ENCODE measurements at places on chromosomes 7 and 10. TPM values are rescaled to one million over a fixed set of nuclear protein-coding genes. Genes with fewer than 3 reads are reported as not detected.

- DNase-seq, result peak; percentile 36
Observed at GRCh38 chr7:71145906-71146901, 14.3 kb downstream of the GALNT17 start.

- peak; percentile 55 for DNase-seq
Observed at GRCh38 chr7:37728747-37729146, 45.2 kb downstream of the GPR141 start.

TMEM270 gene
- total RNA-seq, result not detected

DNA sequence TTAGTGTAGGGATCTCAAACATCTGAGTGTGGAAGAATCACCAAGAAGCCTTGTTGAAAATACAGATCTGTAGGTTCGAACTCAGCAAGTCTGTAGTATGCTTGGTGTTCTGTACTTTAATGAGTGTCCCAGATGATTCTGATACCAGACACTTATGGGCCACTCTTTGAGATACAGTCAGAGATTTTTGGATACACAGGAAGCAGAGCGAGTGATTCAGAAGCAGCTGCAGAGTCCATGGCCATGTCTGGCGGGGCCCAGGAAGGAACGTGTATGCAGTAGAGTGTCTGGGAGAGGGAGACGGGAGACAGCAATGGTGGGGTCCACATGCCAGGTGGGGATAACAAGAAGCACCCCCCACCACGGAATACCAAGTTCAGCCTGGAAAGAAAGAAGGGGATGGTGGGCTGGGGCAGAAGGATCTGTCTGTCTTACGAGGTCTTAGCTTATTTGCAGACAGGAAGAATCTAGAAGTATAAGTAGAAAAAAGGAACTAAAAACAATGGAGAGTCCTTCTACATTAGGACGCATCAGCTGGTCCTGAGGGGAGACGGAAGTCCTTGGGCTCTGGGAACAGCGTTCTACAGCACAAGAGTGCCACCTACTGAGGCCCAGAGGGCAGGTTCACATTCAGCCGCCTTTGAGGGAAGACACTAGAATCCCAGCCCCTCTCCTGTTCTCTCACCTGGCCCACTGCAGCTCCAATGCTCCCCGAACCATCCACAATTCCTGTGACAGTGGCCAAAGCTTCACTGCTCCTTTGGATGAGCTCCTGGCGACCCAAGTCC is 55.4 kb downstream of the SLC37A3 start:
- peak; percentile 63 for DNase-seq

AGK gene
- 23.4 TPM for total RNA-seq

DNA sequence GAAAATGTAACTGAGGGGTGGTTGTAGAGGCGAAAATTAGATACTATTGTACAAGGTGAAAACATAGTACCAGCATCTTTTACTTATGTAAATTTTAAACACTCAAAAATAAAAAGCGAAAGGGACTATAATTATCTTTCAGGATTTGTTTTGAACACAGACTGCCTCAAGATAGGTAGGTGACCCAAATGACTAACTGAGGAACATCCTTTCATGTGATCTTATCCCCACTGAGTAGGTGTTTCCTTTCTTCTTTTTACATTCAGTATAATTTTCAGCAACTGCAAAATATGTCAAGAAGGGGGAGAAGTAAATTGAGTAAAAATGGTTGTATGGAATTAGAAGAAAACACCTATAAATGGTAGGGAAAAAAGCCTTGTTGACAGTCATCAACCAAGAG is 236.7 kb downstream of the PHF14 start:
- no peak for DNase-seq

HKDC1 gene
- 0.04 TPM for total RNA-seq

DNA sequence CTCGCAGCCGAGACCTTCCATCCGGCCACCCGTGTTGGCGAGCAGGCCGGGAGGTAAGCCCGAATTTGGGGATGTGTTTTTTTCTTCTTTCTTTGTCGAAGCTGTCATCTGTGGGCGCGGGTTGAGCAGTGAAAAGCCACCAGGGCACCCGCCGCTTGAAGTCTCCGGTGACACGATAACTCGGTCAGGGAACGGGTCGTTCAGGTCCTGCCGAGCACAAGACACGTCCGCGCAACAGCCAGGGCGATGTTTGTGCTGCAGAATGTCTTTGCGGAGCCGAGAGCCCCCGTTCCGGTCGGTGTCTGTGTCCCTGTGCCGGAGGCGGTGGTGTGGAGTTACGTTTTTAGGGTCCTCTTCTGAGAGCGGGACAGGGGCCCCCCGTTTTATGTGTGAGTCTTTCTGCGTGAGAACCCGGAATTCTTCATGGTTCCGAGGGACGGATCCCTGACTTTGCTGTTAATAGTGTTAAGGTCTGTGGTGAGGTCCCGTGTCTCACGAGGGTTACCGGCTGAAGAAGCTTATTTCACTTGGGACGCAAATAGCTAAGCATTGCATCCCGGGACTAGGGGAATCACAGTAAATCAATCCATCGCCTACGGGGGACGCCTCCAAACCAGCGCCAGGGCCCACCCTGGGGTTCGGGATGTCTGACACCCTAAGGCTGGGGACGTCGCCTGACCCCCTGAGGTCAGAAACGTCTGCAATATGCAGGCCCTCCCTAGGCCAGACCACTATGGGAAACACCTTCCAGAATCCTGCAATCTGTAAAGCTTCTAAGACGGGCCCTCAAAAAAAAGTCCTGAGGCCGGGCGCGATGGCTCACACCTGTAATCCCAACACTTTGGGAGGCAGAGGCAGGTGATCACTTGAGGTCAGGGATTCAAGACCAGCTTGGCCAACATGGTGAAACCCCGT is 99.5 kb downstream of the ELFN1 start:
- DNase-seq, result no peak

DNA sequence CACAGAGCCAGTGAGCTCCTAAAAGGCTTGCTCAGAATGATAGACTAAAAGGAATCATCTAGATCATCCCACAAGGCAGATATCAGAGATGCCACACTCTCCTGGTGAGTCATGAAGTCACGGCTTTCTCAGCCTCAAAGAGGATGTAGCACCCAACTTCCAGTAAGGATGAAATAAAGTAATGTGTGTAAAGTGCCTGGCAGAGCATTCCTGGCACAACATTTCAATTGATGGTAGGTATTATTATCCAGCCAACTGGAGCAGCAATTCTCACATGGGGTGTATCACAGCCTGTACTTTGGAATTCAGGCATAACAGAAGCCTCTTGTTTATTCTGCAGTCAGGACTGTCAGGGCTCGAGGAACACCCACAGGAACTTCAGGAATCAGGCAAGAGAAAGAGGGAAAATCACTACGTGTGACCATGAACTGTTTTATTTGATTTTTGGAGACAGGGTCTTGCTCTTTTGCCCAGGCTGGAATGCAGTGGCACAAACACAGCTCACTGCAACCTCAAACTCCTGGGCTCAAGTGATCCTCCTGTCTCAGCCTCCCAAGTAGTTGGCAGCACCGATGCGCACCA is 5.3 kb upstream of the NAT16 start:
- DNase-seq, result no peak

GRCh38 chr7:135743907-135744731 is 4.5 kb downstream of the FAM180A start:
- DNase-seq, result peak; percentile 85

DNA sequence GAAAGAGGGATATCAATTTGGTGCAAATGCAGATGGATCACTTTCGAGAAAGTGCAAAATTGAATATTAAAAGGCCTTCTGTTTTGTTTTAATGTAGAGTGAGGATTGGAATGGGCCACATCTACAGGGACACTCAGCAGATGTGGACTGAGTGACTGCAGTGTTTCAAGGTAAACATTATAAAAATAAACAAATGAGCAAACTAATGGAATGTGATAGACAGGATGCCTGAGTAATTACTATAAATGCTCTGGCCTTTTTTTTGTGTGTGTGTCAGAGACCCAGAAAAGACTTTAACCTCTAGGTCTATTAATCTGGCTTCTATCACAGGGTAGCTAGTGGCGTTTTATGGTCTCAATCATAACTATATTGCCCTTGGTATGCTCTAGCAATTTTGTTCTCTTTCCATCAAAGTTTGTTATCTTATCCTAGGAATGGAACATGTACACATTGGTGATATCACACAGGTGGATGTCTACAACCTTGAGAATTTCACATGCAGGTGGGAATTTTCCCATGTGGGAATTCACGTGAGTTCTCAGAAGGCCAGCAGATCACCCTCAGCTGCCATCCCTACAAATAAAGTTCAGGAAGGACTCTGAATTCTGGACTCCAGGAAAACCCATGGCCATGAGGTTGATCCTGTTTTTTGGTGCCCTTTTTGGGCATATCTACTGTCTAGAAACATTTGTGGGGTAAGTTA is at the start of gene CPA2:
Gene CPA2 (plus strand): TSS at position 606 of the 703 bp plus-strand sequence. CDS start 19 bp downstream, at position 625.
- no peak for DNase-seq

SLC13A4 gene
- total RNA-seq, result 0.09 TPM

SPDYE5 gene
- 0.04 TPM for total RNA-seq

SCIN gene
- total RNA-seq, result 0.27 TPM

GRCh38 chr10:1074052-1074747 is 18.0 kb downstream of the WDR37 start:
- no peak for DNase-seq

DNA sequence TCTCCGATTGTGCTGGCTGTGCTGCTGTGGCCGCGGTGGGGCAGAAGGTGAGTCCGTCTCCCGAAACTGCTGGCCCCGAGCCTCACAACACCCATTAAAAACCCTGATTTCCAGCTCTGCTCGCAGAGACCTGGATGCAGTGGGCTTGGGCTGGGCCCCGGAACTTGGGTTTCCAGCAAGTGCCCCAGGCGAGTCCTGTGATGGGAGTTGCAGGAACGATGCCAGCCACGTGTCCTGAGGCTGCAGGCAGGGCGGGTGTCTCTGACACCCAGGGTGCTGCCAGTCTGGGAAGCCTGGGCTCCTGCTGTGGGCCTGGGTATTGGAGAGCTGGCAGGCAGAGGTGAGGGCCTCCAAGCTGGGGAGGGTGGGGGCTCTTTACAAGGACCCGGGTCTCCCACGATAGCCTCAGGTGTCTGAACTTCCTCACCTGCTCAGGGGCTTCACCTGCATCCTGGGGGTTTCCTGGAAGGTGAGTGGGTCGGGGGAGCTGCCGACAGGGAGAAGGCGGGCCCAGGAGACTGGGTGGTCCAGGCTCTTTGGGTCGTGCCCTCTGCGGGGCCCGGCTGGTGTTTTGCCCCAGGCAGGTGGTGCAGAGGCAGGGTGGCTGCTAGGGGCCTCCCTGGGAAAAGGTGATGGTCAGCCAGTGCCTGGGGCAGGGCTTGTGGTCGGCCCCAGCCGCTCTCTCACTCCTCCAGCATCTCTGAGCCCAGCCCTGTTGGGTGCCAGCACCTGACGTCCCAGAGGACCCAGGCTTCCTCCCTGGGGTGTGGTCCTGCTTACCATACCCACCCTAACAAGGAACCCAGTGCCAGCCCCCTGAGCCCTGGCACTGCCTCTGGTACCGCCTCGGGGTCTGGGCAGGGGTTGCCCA is 180.3 kb downstream of the DNAJB6 start:
- DNase-seq, result no peak

GRCh38 chr7:150329331-150330120 is 6.2 kb upstream of the ACTR3C start:
- peak; percentile 79 for DNase-seq

DNA sequence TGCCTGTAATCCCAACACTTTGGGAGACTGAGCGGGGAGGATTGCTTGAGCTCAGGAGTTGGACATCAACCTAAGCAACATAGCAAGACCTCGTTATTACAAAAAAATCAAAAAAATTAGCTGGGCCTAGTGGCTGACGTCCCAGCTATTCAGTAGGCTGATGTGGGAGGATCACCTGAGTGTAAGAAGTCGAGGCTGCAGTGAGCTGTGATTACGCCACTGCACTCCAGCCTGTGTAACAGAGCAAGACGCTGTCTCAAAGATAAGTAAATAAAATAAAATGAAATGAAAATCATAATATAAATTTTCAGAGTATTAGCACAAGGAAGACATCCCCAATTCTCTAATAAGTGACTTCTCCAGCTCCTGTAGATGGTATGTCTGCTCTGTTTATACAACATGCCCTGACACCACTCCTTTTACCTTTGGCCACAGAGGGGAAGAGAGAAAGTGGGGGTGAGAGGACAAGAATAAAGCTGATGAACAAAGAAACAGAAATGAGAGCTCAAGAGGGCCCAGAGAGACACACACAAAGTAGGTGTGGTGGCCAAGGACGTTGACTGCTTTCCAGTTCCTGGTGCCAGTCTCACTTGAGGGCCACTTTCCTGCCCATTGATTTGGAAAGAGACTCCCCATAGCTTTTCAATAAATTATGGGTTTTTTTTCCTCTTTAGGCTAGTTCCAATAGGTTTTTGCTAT is 62.9 kb downstream of the PTTG1IP2 start:
- no peak for DNase-seq

DNA sequence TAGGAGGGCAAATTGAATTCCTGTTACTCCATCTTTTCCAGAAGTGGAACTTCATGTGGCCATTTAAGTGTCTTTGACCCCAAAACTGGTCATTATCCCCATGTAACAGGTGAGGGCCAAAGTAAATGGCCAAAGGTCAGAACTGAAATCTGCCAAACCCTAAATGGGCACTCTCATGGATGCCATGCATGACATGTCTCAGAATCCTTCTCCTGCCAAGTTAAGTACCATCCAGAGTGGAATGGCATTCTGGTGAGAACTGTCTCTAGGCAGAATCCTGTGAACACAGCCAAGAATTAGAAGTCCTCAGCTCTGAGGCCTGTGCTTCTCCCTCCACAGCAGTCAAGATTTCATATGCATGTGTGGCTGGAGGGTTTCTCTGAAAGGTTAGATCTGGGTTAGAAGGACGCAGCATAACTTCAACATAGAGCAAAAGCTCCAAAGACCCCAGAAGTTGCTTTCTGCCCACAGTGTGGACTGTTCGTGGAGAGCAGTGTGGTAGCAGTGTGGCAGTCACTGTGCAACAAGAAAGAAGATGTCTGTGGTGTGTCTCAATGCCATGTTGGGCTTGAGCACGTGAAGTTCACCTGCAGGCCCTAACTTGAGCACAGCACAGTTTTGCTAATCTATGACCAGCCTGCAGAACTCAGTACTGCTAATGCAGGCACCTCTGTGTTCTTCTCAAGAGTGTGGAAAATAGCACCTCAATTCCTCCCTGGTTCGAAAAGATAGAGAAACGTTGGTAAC is 121.3 kb downstream of the ADCY1 start:
- DNase-seq, result no peak

DNA sequence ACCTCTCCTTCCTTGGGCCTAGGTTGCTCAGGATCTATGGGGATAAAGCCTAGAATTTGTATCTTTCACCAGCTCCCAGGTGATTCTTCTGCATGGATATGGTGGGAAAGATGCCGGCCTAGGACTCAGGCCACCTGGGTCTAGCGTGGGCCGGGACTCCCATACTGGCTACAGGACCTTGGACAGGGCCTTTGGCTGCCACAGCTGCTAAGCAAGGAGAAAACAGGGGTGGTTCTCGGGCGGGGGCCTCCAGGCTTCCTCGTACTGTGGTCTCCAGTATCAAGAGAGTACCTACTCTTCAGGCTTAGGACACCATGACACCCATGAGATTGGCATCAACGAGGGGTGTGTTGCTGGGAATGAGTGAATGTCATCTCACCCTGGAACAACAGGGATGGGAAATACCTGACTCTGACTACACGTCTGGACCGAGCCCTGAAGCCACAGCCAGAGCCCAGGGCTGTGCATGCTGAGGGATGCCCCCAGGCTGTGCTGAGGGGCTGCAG is 120.3 kb upstream of the ADAM12 start:
- peak; percentile 18 for DNase-seq

GRCh38 chr10:10726101-10726500 is 291.6 kb upstream of the CELF2 start:
- no peak for DNase-seq

NME8 gene
- total RNA-seq, result 0.22 TPM

GRCh38 chr10:125955766-125956165 is 59.4 kb downstream of the FANK1 start:
- no peak for DNase-seq

GRCh38 chr10:33631991-33632390 is 297.5 kb upstream of the NRP1 start:
- DNase-seq, result peak; percentile 86

All from muscle of leg (tissue), 16 donors.